ENCODE measurements at places on chromosomes 12 and 14.
A peak's percentile ranks its signal among the peaks of the same experiment; 100 is the strongest.

- no peak for DNase-seq
Observed at GRCh38 chr12:3815094-3815766, 58.0 kb downstream of the PARP11 start.

- DNase-seq = no peak
Observed at GRCh38 chr14:33834466-33835260, 116.2 kb downstream of the EGLN3 start.

- no peak for DNase-seq
Observed at GRCh38 chr14:100093319-100093718, 28.1 kb downstream of the EVL start.

DNA sequence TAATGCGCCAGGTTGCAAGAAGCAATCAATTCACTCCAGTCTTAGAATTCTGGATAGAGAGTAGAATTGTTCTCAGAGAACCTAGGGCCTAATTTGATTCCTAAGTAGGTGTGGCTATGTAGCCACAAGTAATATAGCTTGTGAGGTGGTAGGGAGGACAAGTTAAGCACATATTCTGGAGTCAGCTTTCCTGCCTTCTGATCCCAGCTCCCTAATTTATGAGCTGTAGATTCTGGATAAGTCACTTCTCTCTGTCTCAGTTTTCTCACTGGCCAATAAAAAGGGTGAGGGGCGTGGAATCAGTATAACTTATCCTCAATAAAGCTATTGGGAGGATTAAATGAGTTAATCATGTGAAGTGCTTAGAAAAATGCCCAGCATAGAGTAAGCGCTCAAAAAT lies 3.0 kb upstream of the SNW1 start:
- DNase-seq = no peak

- no peak for DNase-seq
Observed at GRCh38 chr14:69263364-69263763, 3.4 kb downstream of the GALNT16 start.

GRCh38 chr12:71452006-71452405 lies 12.4 kb downstream of the LGR5 start:
- DNase-seq = no peak

- DNase-seq = no peak
Observed at GRCh38 chr14:88599326-88599725, 36.5 kb downstream of the ZC3H14 start.

DNA sequence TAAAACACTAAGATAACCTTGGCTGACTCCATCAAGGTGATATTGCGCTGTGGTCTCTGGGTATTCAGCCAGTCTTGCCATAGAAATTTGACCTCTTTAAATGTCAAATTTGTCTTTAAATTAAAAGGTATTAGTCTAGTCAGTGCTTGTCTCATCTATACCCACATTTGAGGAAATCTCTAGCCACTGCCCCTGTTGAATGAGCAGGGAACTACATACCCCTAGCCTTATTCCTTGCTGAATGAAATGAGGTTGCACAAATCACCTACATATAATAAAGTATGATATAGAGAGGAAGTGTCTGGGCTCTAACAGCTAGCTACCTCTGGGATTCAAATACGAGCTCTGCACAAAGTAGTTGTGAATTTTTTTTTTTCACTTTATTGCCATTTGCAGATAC lies 256.8 kb downstream of the C12orf50 start:
- no peak for DNase-seq

DNA sequence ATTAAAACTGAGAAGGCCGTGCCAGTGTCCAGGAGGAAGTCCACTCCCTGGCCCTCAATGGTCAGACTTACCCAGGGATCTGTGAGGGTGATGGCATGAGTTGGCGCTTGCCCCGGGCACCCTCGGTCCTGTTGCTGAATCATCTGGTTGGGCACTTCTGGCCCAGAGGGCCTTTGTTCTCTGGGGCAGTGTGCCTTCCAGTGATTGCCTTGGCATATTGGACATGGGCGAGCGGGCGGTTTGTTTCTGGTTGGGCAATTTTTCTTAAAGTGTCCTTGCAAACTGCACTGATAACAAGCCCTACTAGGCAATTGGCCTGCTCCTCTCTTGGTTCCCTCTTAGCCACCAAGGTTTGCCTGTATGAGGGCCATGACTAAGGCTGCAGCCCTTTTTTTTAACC lies 69.5 kb upstream of the ZDHHC17 start:
- DNase-seq = no peak

DNA sequence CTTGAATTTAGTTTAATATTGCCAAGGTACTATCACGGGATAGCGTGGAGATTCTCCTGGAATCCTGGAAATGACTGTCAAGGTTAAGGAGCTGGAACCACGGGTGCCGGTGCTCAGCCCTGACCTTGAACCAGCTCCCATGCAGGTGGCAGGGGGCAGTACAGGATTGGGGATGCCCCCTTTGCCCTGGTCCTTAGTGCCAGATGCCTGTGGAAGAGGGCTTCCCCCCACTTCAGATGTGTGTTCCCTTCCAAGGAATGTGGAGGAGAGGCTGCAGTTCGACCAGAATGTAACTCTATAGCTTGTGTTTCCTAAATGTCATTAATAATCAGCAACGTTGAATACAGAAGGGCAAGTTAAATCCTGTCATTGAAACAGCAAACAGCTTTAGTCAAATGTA lies 258.9 kb downstream of the VRK1 start:
- DNase-seq = no peak

DNA sequence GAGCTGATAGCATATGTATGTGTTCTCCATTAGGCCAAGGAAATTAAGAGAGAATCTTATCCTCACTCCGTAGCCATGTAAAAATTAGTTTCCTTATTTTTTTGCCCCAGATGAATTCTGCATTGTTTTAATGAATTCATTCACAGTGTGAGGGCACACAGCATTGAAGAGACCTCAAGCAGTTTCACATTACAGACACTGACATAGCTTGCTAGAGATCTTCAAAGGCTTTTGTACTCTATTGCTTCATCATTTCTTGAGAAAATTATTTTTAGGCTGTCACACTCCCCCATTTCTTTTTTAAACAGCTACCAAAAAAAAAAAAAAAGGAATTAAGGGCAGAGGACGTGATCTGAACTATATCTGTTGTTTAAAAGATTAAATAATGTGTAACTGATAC lies 251.1 kb downstream of the BCAT1 start:
- no peak for DNase-seq

DNA sequence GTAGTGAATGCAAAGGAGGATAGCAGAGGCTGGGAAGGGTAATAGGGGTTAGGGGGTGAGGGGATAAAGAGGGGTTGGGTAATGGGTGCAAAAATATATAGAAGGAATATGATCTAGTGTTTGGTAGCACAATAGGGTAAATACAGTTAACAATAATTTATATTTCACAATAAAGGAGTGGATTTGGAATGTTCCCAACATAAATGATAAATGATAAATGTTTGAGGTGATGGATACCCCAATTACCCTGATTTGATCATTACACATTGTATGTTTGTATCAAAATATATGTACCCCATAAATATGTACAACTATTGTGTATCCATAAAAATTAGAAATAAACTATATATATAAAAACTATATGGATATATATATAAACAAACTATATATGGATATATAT lies 999 bp upstream of the MYRFL start:
- no peak for DNase-seq

DNA sequence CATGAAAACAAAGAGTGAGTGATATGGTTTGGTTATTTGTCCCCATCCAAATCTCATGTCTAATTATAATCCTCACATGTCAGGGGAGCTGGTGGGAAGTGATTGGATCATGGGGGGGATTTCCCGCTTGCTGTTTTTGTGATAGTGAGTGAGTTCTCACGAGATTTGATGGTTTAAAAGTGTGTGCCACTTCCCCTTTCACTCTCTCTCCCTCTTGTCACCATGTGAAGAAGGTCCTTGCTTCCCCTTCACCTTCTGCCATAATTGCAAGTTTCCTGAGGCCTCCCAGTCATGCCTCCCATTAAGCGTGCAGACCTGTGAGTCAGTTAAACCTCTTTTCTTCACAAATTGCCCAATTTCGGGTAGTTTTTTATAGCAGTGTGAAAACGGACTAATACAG lies 2.1 kb upstream of the ATXN7L3B start:
- no peak for DNase-seq

- DNase-seq = no peak
Observed at GRCh38 chr12:24979976-24980730, 31.3 kb upstream of the BCAT1 start.

GRCh38 chr12:27179400-27180214 lies 64.5 kb upstream of the STK38L start:
- peak; percentile 34 for DNase-seq

DNA sequence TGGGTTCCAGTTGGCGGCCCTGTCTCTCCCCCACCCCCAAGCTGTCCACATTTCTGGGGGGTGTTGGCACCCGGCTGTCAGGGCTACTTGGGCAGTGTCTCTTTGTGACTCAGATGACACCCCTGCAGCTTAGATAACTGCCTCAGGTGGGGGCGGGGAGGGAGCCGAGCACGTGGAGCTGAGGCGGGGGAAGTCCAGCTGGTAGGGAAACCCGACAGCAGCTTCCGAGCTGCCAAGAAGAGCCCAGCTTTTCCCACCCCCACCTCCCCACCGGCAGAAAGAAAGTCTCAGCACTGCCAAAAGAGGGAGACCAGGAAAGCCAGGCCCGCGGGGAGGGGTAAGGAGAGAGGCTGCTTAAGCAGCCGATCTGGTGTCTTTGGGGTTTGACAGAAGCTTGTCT lies 1.4 kb downstream of the LRTM2 start:
- no peak for DNase-seq

- no peak for DNase-seq
Observed at GRCh38 chr14:100434033-100434601, 111.0 kb downstream of the SLC25A47 start.

DNA sequence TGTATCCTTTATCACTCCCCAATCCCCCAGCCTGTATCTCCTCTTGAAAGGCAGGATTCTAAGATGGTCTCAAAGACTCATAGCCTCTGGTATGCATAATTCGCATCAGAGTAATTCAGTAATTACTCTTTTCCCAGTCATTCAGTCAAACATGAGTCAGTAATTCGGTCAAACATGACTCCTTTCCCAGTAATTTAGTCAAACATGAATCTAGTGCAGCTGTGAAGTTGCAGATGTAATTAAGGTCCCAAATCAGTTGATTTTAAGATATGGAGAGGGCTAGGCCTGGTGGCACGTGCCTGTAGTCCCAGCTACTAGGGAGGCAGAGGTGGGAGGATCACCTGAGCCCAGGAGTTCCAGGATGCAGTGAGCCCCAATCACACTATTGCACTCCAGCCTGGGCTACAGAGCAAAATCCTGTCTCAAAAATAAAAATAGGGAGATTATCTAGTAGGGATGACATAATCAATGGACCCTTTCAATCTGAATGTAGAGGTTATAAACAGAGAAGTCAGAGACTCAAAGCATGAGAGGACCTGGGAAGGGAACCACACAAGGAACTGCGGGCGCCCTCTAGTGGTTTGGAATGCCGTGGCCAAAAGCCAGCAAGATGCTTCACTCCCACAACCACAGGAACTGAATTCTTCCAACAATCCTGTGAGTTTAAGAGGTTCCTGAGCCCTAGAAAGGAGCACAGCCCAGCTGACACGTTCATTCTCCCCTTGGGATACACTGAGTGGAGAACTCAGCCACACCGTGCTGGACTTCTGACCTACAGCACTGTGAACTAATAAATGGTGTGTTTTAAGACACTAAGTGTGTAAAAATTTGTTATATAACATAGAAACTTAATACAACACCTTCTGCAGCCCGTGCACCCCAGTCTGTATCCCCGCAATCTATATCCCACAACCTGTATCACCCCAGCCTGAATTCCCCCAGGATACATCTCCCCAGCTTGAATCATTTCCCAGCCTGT lies 14.3 kb upstream of the ARMH4 start:
- peak; percentile 68 for DNase-seq

- DNase-seq = no peak
Observed at GRCh38 chr12:61525331-61525730, 734.9 kb upstream of the USP15 start.

GRCh38 chr12:2358986-2359658 lies 306.3 kb downstream of the CACNA1C start:
- no peak for DNase-seq

DNA sequence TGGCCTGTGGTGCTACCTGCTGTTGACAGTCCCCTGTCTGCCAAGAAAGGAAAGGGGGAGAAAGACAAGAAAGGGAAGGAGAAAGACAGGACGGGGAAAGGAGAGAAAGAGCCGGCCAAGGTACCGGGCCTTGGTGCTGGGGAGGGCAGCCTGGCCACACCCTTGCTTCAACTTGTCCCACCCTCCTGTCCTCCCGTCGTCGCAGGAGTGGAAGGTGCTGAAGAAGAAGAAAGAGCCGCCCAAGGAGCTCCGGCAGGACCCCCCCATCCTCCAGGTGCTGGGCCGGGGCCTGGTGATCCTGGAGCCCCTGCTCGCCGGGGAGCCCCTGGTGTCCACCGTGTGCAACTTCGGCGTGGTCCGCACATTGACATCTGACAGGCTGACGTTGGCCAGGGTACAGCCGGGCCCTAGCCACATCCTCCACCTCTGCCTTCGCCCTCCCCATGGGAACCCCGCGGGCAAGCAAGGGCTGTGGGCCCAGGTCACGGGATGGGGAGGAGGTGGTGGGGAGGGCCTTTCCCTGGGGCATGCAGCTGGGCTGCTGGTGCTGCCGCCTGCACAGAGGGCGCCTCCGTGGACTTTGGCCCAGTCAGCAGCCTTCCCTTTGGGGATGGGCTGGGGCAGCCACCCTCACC lies 2.9 kb upstream of the B3GNT4 start:
- no peak for DNase-seq

GRCh38 chr12:63397807-63398206 lies 246.8 kb upstream of the AVPR1A start:
- no peak for DNase-seq

- DNase-seq = no peak
Observed at GRCh38 chr12:80282761-80283160, 161.3 kb upstream of the PTPRQ start.

DNA sequence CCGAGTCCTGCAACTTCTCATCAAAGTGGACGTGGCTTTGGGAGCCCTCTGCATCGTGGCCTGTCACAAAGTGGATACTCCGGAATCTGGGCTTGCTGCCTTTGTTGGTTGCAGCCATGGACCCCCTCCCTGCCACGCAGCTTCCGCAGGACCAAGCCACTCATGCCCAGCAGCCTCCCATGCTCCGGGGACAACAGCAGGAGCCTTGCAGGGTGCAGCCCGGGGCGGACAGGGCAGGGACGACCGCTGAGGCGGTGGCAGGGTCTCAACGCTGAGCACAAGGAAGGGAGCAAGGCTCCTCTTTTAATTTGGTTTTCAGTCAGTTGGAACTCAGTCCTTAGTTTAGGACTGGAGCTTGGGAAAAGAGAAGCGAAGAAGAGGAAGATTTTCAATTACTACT lies 12.1 kb upstream of the ADCY6 start:
- no peak for DNase-seq
